Umbilical cord (tissue), 2 donors: ENCODE measurements at places on chromosomes 1 and 21. TPM values are rescaled to one million over a fixed set of nuclear protein-coding genes. Genes with fewer than 3 reads are reported as not detected.

HSPA6 gene
- 4.3 TPM for total RNA-seq

YRDC gene
- 3.1 TPM for total RNA-seq

DTL gene
- total RNA-seq: 3.6 TPM

TGFB2 gene
- total RNA-seq: 38.8 TPM

FLG2 gene
- 2.4 TPM for total RNA-seq

C1orf87 gene
- total RNA-seq: 3.1 TPM

S100A7A gene
- total RNA-seq: 2.9 TPM

FCGR3A gene
- 26.2 TPM for total RNA-seq

LIN28A gene
- total RNA-seq: 1.4 TPM

GUCA2A gene
- not detected for total RNA-seq
